ENCODE measurements at places on chromosomes 7 and 10.

- DNase-seq, result peak; percentile 65
Observed at GRCh38 chr10:102449321-102450123, 1.8 kb downstream of the C10orf95 start.

- DNase-seq, result no peak
Observed at GRCh38 chr7:35623381-35623780, 71.6 kb downstream of the HERPUD2 start.

DNA sequence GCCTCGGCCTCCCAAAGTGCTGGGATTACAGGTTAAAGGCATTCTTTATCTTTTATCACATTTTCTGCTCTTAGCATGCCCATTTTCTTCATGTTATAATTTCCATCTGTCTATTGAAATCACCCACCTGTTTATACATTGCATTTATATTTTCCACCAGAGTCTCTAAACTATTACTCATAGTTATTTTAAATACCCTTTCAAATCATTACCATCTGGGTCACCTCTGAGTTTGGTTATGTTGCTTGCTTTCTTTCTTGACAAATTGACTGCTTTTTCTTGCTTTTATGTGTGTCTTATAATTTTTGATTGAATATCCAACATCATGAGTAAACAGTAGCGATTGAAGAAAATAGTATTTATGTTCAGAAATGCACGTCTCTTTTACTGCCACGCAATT lies 71.4 kb downstream of the TMEM270 start:
- no peak for DNase-seq

- DNase-seq, result no peak
Observed at GRCh38 chr10:110113670-110114337, 93.6 kb upstream of the MXI1 start.

GRCh38 chr7:143454091-143454680 lies 10.9 kb downstream of the TAS2R60 start:
- no peak for DNase-seq

DNA sequence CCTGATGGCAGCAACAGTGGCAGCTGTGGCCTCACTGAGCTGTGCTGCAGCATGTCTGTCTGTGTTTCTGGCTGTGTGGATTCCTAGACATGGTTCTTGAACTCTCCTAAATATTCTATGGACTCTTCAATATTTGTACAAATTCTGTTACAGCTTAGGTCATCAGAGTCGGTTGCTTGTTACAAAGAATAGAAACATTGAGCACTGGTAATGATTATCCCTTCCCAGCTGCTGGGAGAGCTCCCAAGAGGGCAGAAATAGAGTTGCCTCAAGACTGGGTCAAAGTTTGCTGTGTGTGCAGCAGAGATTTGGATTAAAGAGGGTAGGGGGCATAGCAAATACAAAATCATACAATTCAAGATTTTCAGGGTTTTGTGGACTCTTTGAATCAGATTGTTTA lies 337.1 kb upstream of the AKR1E2 start:
- no peak for DNase-seq

DNA sequence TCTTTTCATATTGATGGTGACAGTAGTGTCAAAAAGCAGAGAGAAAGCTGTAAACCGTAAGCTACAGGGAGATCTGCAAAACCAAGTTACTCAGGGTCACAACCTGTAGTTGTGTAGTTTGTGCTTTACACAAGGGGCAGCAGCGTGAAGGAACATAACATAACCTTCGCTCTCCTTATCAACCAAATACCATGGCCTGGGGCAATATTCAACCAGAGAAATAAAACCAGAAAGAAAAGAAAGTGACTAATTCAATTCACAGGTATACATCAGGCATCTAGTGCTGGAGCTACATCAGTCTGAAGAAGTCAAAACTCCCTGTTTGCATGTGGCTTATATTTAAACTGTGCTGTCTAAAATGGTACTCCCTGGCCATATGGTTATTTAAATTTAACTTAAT lies 224.3 kb downstream of the TWIST1 start:
- DNase-seq, result no peak

DNA sequence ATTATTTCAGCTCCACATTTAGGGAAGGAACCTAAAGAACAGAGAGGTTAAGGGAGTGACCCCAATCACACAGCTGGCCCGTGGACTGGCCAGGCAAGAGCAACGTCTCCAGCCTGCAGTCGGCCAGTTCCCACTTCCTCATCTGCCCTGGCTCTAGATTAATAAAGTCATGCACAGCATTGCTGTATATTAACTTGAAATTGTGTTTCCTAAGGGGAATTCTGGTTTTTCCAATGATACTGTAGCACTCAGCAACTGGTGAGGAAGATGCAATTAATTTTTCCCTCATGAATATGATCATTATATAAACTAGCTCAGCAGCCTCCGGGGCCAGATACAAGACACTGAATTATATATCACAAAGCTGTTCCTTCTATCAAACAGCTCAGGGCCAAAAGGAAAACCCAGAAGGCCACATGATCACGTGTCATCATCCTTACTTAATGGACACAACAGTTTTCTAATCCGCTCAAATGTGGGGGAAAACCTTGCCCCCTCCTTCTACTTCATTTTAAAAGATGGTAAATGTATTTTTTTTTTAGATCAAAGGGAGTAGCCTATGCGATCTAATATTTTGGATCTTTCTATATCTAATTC lies 295.3 kb upstream of the PRKCQ start:
- DNase-seq, result no peak

DNA sequence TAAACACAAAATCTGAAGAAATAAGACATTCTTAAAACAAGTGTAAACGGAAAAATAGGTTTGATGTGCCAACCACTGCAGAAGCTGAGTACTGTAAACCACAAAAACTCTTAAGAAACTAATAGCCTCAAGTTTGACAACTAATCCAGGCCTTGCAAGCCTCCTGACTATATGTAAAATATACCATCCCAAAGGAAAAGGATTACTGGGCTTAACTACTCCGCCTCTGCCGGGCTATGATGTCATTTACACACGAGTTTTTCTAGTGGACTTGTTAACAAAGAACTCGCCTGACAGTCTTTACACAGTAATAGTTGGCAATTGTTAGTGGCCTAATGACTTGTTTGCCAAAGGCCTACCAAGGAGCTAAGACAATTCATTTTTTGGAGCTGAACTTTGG lies 2.1 kb downstream of the KIF5B start:
- DNase-seq, result no peak

All from stimulated activated CD8-positive, alpha-beta memory T cell treated with anti-CD3 and anti-CD28 coated beads, Interleukin-7, amount 100 ng/mL, for 1 hour (primary cell).